ENCODE measurements at places on chromosomes 16 and 17. TPM values are rescaled to one million over a fixed set of nuclear protein-coding genes. Genes with fewer than 3 reads are reported as not detected.

GRCh38 chr16:51569203-51569931 lies 418.3 kb upstream of the SALL1 start:
- DNase-seq, result no peak

GRCh38 chr17:68314916-68315535 lies 23.7 kb downstream of the ARSG start:
- no peak for DNase-seq

Gene RABEP1
- 56.7 TPM for polyA plus RNA-seq

Gene TAC4
- polyA plus RNA-seq, result 1.8 TPM

GRCh38 chr16:84511180-84511800 lies 6.8 kb upstream of the MEAK7 start:
- peak; percentile 73 for DNase-seq

Gene TTLL6
- not detected for polyA plus RNA-seq

GRCh38 chr17:82497483-82498405 lies 21.8 kb upstream of the FOXK2 start:
- no peak for DNase-seq

DNA sequence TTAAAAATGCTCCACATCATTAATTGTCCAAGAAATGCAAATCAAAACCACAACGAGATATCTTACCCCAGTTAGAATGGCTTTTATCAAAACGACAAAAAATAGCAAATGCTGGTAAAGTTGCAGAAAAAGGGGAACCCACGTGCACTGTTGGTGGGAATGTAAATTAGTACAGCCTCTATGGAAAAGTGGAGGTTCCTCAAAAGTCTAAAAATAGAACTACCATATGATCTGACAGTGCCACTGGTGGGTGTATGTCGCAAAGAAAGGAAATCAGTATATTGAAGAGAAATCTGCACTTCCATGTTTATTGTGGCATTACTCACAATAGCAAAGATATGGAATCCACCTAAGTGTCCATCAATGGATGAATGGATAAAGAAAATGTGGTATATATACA lies 38.2 kb upstream of the ZFHX3 start:
- DNase-seq, result no peak

DNA sequence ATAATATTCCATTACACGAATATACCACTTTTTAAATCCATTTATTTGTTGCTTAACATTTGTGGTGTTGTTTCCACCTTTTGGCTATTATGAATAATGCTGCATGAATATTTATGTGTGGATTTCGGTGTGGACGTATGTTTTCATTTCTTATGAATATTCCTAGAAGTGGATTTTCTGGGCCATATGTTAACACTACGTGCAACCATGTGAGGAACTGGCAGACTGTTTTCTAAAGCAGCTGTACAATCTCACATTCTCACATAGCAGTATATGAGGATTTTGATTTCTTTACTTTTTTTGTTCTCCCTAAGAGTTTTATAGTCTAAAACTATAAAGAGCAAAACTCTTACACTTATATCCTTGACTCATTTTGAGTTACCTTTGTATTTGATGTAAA lies 143.4 kb downstream of the MAP2K4 start:
- no peak for DNase-seq

Gene METTL23
- 21.0 TPM for polyA plus RNA-seq

DNA sequence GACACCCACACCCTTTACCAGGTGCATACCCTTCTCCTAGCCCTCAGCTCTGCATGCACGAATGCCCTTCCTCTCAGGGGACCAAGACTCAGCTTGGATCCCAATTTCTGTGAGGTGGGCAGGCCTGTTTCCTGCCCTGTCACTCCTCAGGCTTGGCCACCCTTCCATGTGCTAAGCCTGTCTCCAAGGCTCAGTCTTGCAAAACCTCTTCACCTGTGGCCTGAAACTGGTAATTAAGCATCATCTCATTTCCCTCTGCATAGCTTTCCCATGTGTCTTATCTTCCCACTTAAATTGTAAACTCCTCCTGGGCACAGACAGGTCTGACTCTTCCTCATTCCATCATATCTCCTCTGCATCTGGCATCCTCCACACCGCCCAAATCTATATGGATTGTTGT lies 31.0 kb upstream of the SMPD3 start:
- no peak for DNase-seq

Gene SLC5A10
- 0.16 TPM for polyA plus RNA-seq

DNA sequence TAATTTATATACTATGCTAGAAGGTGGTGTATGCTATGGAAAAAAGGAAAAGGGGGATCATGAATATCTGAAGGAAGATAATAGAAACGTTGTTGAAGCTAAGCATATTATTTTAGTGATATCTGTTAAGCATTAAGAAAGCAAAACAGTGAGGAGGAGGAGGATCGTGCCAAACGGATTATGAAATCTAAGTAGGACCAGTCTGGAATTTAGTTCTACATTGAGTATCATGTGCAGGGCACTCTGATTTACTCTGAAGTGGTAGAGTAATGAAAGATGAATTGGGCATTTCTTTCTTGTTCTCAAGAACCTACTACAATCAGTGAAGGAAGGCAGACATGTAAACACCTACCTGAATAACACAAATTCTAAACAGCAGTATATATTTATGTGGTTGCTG lies 195.3 kb downstream of the CYB561 start:
- no peak for DNase-seq

Gene TBC1D3L
- polyA plus RNA-seq, result 27.0 TPM

DNA sequence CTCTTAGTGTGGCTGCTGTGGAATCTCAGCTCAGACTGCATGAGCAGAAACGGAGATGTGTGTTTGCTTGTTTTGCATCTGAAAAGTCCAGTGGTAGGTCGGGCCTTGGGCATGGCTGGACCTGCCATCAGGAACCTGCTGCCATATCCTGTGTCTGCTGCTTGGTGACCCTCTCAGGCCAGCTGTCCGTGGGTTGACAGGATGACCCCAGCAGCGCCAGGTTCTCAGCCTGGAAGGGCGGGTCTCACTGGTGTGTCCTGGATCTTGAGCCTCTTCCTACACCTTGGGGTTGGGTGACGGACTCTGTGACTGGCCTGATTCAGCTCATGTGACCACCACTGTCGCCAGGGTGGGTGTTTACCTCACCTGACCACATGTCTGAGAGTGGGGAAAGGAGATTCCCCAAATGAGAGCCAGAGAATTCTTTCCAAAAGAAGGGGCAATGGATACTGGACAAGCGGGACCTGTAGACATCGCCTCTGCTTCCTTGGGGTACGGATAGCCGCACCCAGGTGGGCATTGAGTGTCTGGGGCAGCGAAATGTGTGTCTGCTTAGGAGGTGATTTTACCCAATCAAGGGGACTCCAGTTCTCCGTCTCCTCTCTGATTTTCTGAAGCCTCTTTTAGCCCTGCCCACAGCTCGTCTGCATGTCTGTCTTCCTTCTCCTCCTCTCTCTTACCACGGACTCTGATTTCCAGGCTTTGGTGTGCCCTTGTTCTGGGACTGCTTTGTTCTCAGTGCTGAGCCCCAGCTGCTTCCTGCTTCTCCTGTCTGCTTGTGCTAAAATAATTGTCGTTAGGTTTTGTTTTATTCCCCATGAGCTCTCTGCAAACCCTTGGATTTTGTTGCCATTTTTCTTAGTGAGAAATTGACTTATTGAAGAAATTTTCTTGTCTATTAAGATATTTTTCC lies 399.7 kb downstream of the CPPED1 start:
- no peak for DNase-seq

DNA sequence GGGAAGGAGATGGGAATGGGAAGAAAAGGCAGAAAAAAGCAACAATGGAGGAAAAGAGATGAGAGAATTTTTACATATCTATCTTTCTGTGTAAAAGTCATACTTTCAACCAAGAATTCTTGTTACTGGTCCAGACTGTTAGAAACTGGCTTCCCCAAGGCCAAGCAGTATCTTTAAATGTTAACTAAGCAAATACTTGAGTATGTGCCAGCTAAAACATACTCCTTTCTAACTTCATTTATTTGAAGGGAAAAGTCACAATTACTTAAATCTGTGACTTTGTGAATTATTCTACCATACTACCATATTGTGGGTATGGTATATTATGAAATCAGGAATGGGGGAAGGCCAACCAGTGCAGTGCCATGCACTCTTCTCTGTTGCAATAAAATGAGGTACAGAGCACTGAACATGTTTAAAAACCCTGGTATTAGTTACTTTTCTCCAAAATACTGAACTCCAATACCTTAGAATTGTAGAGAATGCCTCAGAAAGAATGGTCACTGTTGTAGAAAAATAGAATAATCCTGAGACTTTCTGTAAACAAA lies 92.3 kb upstream of the C17orf78 start:
- DNase-seq, result no peak

Gene CHD9NB
- 2.7 TPM for polyA plus RNA-seq

DNA sequence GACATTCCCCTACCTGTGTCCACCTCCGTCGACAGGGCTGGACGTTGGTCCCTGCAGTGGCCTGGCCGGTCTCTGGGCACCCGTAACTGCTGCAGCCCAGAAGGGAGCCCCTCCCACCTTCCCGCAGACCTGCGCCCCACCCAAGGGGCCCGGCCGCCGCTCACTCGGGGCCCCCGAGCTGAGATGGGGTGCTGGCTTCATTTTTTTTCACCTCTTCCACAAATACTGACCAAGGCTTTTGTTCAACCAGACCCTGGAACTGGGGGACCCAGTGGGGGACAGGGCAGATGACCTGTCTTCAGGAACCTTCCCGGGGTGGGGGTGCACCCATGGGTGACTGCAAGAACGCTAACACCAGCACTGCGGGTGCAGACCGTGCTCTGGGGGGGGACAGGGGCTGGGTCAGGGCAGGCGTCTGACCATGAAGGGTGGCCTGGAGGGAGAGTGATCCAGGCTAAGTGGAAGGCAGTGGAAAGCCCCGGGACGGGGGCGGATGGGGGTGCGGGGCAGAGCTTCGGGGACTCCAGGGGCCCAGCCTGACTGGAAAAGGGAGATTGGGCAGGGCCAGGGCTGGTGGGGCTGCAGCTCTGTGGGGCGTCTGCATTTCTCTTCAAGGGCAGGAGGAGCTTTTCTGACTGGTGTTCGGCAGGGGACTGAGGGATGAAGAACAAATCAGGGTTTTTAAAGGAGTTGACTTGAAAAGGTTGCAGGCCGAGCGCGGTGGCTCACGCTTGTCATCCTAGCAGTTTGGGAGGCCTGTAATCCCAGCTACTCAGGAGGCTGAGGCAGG lies 42.3 kb downstream of the SLC7A5 start:
- no peak for DNase-seq

GRCh38 chr16:17334096-17334495 lies 136.7 kb downstream of the XYLT1 start:
- no peak for DNase-seq

GRCh38 chr16:46947900-46948547 lies 25.4 kb downstream of the DNAJA2 start:
- no peak for DNase-seq

DNA sequence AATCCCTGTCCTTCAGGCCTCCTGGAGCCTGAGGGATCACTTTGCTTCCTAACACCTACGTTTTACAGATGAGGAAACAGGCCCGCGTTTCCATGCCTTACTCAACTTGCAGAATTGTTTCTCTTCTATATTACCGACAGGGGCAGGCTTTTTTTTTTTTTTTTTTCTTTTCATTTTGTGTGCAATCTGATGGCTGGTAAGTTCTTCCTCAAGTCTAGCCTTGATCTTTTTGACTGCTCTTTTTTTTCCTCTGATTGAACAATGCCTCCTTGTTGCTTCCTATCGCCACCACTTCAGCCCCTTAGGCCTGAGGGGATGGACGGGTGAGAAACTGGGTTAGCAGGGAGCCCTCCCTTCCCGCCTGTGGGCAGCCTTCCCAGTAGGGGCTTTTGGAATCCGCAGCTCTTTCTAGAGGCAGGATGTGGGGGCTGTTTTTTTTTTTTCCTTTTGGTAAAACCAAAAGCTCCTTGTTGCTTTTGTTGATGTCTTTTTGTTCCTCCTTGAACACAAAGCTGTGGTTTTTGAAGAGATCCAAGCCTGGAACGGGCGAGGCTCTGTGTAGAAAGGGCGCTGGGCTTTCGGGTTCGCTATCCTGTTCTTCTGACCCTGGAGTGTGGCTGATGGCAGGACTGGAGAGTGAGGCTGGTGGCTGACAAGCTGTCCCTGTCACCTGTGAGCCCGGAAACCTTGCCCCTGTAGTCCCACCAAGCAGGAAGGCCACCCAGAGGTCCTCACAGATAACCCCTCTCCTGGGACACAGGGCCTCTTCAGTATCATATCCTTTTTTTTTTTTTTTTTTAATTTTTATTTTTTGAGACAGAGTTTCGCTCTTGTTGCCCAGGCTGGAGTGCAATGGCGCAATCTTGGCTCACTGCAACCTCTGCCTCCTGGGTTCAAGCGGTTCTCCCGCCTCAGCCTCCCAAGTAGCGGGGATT lies 14.0 kb downstream of the LASP1 start:
- no peak for DNase-seq

- DNase-seq, result no peak
Measured at GRCh38 chr16:89155184-89155679, 16.3 kb upstream of the CDH15 start.

- no peak for DNase-seq
Measured at GRCh38 chr16:58913456-58913855, 179.3 kb upstream of the GOT2 start.

GRCh38 chr17:12773153-12773552 lies 16.1 kb upstream of the ARHGAP44 start:
- DNase-seq, result no peak

DNA sequence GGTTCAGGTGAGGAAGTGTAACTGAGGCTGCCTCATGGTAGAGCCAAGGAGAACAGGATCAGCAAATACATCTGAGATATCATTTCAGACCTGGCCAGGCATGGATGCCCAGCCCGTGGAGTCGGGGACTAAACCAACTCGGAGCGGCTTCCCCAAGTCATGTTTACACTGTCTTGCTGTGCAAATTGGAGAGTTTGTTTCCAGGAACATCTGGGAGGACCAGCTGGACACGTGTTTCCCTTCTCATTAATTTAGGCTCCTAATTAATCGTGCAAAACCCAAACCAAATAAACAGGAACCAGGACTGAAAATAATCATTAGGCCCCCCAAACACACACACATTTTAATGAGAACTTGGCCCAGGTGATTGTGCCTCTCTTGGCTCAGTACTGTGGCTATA lies 70.9 kb upstream of the SALL1 start:
- DNase-seq, result no peak

- DNase-seq, result no peak
Measured at GRCh38 chr17:72141336-72141735, 20.5 kb downstream of the SOX9 start.

DNA sequence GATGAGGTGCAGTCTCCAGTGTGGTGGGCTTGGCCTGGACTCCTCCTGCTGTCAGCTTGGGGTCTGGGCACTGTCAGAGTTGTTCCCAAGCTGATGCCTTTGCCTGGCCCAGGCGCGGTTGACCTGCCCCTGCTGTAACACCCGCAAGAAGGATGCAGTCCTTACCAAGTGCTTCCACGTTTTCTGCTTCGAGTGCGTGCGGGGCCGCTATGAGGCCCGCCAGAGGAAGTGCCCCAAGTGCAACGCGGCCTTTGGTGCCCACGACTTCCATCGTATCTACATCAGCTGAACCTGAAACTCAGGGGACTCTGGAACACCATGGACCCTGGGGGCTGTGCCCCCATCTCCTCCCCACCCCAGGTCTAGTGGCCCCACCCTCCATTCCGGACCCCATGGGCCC lies 11.7 kb downstream of the RNF40 start:
- no peak for DNase-seq
